ENCODE measurements at places on chromosomes 5 and 9.

DNA sequence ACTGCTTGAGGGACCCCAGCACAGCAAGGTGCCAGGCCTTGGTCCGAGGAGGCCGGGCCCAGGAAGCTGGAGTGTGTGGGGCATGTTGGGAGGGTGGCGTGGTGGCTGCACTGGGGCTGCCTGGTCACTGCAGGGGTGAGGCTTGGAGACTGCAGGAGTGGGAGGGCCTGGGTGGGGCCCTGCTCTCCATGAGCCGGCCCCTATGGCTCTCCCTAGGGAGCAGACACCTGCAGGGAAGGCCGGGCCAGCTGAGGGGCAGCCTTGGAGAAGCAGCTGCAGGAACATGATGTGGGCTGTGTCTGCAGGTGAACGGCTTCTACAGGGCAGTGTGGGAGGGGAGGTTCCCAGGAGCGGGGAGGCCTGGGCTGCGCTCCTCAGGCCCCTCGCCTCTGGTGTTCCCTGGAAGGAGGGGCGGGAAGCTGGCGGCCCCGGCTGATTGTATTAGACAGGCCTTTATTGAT, 41.7 kb upstream of the TMEM250 start:
- DNase-seq = no peak

- DNase-seq = no peak
Observed at GRCh38 chr9:79693750-79694149, 122.0 kb downstream of the TLE4 start.

DNA sequence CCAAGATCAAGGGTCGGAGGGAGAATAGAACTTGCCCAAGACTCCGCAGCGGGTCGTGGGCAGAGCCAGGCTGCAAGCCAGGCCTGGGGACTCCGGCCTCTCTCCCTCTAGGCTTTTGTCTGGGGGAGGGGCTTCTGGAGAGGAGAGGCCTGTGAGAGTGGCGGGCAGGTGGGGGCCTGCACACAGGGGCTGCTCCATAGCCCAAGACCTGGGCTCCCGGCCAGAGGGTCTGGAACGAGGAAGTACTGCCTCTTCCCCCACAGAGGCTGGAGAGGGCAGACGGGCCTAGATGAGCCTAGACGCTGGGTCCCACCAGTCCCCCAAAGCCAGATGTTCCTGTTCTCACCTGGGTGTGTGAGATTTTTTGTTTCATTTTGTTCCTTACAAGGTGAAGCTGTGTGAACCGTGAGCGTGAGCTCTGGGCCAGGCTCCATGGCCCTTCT, 5.2 kb upstream of the ST6GALNAC6 start:
- DNase-seq = no peak

GRCh38 chr9:99222416-99223270, 561 bp downstream of the SEC61B start:
- DNase-seq = no peak

GRCh38 chr9:16368237-16369087, 502.0 kb downstream of the BNC2 start:
- DNase-seq = no peak

GRCh38 chr5:1411099-1411498, 34.1 kb downstream of the SLC6A3 start:
- DNase-seq = no peak

GRCh38 chr9:85905957-85906356, 35.0 kb upstream of the NAA35 start:
- DNase-seq = no peak

DNA sequence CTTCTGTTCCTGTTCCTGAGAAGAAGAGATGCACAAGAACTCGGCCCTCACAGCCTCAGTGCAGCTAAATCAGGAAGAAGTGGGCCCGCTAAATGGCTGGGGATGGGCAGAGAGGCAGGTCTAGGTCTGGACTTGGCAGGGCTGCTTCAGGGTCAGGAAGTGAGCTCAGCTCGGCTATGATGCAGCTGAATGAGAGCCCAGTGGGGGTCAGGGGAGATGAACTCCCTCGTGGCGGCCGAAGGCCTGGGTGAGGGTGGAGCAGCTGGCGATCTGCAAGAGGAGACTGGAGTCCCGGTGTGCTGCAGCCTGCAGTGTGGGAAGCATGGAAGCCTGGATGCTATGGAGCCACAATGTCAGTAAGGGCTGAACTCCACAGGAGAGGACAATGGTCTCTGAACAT, 466.2 kb downstream of the SPOCK1 start:
- DNase-seq = no peak

- no peak for DNase-seq
Observed at GRCh38 chr9:136740971-136741882, 1.5 kb downstream of the LCN10 start.

DNA sequence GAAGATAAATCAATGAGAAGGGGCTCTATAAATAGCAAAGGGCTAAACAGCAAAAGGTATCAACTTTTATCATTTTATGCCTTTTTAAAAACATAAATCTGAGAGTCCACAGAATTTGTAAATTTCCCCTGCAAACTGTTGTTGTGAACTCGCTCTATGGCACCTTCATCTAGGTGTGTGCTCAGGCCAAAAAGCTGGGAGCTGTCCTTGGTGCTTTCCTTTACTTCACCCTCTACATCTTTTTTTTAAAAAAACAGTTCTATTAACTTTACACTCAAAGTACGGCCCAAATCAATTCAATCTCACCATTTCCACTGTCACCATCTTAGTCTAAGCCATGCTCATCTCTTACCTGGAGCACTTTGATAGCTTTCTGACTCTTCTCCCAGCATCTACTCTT, 108.2 kb upstream of the GPR151 start:
- DNase-seq = no peak

GRCh38 chr9:81787747-81788632, 98.6 kb upstream of the TLE1 start:
- DNase-seq = no peak

DNA sequence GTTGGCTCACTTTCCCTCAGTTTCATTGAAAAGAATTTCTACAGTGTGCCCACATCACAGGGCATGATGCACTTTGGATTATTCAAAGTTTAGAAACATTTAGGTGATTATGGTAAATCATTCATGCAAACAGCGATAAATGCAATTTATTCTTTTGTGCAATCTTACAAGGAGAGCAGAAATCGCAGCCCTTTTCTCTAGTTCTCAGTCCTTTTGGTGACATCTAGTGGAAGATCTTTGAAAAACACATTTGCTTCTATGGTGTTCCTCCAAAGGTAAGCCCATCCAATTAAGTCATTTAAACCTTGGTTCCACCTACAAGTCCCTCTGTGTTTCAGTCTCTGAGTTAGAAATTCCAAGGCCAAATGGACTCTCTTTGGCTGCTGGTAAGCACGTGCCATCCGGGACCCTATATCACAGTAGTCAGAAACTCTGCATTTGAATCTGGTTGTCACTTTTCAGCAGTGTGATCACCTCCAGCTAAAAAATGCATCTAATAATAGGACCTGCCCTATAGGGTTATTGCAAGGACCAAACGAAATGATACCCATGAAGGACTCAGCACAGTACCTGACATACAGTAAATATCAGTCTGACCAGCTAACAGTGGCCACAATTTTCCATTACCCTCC, 66.4 kb downstream of the MACROH2A1 start:
- DNase-seq = no peak

GRCh38 chr9:116435706-116436105, 251.4 kb upstream of the TRIM32 start:
- DNase-seq = no peak

- no peak for DNase-seq
Observed at GRCh38 chr5:178290376-178290775, 57.8 kb upstream of the PHYKPL start.

DNA sequence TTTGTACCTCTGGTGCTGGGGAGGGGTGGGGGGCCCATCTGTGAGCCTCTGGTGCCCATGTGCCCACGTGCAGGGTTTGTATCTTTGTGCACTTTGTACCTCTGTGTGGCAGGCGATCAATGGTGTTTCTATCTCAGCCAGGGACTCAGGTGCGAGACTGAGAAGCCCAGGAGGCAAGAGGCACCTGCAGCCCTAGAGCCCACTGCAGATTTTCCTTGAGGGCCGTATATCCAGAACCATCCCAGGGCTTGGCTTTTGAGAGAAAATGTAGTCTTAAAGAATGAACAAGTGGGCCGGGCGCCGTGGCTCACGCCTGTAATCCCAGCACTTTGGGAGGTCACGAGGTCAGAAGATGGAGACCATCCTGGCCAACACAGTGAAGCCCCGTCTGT, 52.2 kb upstream of the KCNMB1 start:
- DNase-seq = no peak
